ENCODE measurements at places on chromosomes 5 and 9.

DNA sequence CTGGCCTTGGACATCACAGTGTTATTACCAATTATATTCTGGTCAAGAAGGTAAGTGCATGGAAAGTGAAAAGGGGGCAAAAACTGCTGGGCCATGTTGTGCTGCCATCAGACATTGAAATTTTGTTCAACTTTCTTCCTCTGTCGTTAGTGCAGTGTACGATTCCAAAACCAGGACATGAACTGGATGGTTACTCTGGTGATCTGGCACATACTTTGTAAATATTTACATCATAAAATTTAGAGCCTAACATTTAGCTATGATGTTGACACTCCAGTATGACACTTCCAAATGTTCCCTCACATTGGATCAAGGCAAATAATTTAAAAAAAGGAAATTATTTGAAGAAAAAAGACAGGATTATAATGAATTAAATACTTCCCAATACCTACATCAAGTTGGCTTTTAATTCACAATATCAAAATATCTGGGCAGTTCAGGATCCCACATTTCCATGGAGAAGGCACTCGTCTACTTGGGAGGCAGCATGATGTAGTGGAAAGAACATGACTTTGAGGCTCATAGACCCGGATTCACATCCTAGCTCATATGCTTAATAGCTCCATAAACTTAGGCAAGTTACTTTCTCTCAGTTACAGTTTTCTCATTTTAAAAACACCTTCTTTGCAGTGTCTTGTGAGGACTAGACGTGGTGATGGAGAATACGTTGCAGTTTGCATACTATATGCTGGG is 342.5 kb upstream of the MPDZ start:
- DNase-seq, result no peak

GRCh38 chr9:4738866-4739586 is 2.0 kb downstream of the AK3 start:
- DNase-seq, result no peak

DNA sequence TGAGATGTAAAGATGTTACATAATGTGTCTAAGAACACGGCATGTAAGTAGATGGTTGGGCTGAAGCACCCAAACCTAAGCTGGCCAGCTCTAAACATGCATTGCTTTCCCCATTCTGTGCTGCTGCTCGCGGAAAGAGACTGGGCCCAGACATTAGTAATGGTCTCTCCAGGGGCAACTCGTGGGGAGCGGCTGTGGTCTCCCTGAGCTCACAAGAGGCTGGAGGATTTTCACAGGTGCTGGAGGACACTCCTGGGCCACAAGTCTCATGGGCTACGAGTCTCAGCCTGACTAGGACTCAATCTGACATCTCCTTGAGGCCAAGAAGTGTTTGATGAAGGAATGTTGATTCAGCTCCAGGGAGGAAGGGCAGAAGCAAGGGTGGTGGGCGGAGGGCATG is 92.7 kb upstream of the PTCH1 start:
- DNase-seq, result no peak

DNA sequence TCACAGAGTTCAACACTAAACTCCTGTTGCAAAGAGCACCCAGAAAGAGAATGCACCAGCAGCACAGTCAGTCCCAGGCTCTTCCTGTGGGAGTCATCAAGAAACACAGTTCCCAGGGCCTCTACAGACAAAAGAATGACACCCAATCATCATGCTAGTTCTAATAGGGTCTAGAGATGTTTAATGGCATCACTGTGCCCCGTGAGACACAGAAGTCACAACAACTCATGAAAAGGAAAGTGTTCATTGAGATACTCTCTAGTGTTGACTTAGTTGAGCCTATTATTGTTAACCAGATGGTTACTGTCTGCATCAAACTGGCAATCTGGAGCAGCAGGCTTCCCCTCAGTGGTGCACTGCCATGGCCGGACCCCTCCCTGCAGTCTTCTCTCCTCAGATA is 1.6 kb downstream of the KLHL3 start:
- DNase-seq, result no peak
